Mammary epithelial cell (primary cell): ENCODE measurements at places on chromosomes 2 and 18.

- DNase-seq: peak; percentile 33
Observed at GRCh38 chr2:95316466-95317122, 19.4 kb downstream of the KCNIP3 start.

GRCh38 chr2:239594019-239594771 is 193.4 kb upstream of the HDAC4 start:
- no peak for DNase-seq

DNA sequence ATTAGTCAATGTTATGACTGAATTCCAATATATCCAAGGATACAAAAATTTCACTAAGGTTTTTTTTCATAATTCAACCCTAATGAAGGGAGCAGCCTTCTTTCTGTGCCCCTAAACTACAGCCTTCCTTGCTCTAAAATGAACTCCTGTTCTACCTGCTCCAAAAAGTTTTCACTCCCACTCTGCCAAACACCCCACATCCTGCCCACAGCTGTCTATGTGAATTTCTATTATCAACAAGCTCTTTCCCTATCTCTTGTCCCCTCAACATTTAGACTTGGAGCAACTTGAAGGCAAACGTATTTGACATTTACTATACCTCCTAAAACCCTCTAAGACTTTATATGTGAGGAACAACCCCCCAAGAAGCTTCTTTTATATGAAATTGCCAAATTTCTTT is 2.5 kb downstream of the STAT4 start:
- no peak for DNase-seq

DNA sequence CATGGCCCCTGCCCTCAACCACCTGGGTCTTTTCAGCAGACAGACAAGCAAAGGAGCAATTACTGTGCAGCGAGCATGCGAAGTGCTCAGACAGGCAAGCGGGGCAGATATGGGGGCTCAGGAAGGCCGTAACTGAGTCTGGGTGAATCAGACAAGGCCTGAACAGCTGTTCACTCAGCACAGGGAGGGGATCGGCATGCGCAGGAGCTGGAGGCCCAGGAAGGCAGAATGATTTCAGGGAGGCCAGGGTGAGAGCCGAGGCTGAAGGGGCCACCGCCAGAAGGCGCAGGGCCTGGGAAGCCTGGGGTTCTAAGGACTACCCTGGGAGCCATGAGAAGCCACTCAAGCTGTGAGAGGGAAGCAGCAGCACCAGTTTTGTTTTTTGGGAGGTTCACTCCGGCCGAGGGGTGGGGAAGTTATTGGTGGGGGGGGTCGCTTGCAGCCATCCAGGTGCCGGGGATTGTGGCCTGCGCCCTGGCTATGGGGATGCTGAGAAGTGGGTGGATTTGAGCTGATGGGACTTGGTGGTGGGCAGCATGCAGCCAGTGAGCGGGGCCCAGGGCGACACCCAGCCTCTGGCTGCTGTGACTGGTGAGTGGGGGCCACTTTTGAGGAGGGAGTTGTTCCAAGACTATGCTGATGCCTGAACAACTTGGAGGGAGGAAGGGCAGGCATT is 132.2 kb downstream of the TSN start:
- DNase-seq: no peak

GRCh38 chr2:225326969-225327368 is 72.5 kb upstream of the NYAP2 start:
- DNase-seq: no peak

- no peak for DNase-seq
Observed at GRCh38 chr2:120851116-120851773, 115.6 kb downstream of the GLI2 start.

- DNase-seq: no peak
Observed at GRCh38 chr2:8267721-8268120, 414.1 kb upstream of the ID2 start.

- DNase-seq: no peak
Observed at GRCh38 chr2:176589825-176590440, 320.7 kb downstream of the MTX2 start.

DNA sequence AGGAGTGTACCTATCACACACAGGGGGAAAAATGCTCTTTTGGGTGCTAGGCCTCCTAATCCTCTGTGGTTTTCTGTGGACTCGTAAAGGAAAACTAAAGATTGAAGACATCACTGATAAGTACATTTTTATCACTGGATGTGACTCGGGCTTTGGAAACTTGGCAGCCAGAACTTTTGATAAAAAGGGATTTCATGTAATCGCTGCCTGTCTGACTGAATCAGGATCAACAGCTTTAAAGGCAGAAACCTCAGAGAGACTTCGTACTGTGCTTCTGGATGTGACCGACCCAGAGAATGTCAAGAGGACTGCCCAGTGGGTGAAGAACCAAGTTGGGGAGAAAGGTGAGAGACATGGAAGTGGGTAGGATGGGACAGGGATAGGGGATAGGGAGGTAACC is 12.2 kb downstream of the DHRS9 start:
- no peak for DNase-seq

- no peak for DNase-seq
Observed at GRCh38 chr2:86000938-86001312, 104.8 kb downstream of the POLR1A start.

- DNase-seq: no peak
Observed at GRCh38 chr2:239306274-239307220, 94.3 kb downstream of the HDAC4 start.

- DNase-seq: no peak
Observed at GRCh38 chr2:134190807-134191203, 63.1 kb upstream of the MGAT5 start.

DNA sequence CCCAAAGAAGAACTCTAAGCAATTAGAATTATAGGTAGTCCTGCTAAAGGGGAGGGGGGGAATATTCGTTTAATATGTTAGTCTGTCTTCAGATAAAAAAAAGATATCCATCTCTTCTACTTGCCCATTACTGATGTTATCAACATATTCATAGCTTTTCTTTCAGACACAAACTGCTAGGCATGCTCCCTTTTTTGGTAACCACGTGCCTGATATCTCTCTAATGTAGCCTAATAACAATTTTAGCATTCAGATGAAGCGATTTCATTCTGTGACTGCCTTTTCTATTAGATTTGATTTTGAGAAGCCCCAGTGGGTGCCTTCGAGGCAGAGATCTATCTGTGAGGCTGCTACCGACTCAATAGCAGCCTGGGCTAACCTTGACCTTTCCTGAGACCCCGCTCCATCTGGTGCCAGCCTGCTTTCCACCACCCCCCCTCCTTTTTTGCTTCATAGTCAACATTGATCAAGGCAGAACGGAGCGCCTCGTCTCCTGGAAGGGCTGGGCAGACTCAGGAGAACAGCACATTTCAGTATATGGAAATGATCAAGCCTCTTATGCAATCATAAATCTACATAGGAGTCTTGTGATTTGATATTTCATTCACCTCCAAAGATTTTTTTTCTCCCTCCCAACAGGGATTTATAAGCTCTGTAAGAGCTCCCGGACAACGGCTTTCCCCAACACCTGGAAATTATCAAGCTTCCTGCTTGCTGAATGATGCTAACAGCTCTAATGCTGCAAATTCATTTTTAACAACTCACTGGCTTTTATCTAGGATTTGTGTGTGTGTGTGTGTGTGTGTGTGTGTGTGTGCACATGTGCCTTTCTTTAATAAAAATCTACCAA is 14.7 kb upstream of the BCL11A start:
- DNase-seq: no peak

- peak; percentile 35 for DNase-seq
Observed at GRCh38 chr2:96342085-96342484, 6.5 kb downstream of the NCAPH start.

GRCh38 chr2:205580212-205580987 is 101.9 kb upstream of the NRP2 start:
- DNase-seq: peak; percentile 3

DNA sequence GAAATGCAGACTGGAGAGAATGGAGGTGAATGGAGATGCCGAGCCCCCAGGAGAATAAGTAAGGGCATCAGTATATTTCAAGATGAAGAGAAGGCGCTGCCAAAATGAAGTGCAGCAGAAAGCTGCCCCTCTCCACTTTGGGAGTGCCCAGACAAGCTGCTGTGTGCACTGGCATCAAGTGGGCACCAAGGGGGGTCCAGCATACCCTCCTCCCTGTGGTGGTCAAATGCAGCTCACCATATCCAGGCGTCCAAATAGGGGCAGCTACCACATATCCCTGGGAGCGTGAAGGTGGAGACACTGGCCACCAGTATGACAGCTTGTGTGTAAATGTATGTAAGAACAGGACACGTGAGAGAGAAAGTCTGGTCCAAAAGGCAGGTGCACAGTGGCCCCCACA is 236.6 kb downstream of the KLHL29 start:
- DNase-seq: no peak

GRCh38 chr2:236512902-236513435 is 56.7 kb upstream of the ACKR3 start:
- DNase-seq: peak; percentile 29

DNA sequence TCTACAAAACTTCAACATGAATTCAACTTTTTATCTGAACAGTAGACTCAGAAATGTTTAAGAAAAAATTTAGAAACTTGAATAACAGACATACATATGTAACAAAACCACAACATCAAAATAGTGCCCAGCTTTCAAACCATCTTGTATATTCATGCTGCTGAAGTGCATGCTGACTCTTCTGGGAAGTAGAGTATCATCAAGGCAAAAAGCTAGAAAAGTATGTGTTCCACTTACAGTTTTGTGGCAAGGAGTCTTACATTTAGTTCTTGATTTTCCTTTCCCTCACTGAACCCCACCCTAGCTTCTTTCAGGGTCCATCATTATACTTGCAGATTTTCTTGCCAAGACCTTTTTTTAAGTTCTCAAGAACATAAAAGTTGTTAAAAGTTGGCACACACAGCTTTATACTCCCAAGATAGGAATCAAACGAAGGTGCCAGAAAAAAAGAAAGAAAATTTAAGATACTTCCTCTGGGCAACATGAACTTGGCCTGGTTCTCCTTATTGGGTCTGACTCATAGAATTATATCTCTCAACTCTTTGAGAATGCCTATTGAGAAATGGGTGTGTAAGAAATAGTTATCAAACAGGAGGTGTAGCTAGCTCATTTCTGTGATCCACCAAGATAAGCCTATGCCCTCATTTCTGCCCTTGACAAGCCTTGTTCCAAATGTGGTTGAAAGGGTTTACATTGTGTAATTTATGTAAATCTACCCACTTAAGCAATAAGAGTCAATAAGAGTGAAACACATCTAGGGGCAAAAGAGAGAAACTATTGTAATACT is 667.6 kb upstream of the ACVR2A start:
- peak; percentile 74 for DNase-seq

DNA sequence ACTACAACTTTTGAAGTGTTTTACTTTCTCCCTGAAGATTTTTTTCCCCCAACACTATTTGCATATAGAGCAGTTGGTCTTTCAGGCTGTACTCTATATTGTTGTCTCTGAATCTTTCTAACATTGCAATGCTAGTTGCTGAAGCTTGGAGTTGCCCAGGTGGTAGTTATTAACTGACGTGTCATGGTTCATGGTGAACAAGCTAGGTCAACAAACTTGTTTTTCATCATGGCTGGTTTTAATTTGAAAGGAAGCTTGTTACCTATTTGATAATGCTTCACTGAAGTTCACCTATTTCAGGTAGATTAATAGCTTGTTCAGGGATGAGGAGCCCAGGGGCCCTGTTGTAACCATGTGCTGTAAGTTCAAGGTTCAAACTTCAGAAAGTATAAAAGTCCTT is 158.8 kb upstream of the ZEB2 start:
- no peak for DNase-seq

DNA sequence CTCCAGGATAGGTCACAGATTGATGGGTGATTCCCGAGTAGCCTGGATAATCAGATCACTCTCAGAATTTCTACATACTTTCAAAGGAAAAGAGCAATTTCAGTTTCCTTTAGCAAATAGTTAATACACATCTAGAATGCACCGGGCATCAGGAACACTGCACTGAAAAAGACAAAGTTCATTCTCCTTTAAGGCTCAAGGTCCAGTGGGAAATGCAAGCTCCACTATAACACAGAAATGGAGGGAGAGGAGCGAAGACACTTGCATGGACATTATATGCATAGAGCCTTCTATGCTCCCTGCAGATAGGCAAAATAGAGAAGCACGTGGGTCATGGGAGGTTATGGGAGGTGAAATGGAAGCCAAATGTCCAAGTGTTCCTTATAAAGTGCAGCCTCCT is 49.1 kb downstream of the SLC9A4 start:
- no peak for DNase-seq

DNA sequence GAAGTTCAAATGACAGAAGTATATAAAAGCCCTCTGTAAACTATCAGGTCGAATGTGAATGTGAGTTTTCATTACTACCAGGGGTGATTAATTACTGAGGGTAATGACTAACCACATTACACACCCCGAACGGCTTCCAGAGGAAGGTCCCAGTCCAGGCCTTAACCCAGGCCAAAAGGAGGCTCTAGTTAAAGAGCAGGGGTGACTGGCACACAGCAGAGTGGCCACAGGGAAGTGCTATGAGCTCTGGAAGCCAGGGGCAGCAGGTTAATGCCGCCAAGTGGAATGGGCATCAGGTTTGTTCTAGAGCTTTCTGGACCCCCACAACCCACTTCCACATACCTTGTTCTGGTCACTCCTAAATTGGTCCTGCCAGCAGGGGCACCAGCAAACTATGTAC is 87.7 kb downstream of the BCL11A start:
- DNase-seq: peak; percentile 48
